Stimulated activated naive CD4-positive, alpha-beta T cell (primary cell): ENCODE measurements at places on chromosomes 7 and 10.
A peak's percentile ranks its signal among the peaks of the same experiment; 100 is the strongest.

GRCh38 chr10:72353028-72353964 is 1.4 kb downstream of the DNAJB12 start:
- DNase-seq, result no peak

GRCh38 chr10:118041316-118041715 is 5.4 kb downstream of the RAB11FIP2 start:
- no peak for DNase-seq

DNA sequence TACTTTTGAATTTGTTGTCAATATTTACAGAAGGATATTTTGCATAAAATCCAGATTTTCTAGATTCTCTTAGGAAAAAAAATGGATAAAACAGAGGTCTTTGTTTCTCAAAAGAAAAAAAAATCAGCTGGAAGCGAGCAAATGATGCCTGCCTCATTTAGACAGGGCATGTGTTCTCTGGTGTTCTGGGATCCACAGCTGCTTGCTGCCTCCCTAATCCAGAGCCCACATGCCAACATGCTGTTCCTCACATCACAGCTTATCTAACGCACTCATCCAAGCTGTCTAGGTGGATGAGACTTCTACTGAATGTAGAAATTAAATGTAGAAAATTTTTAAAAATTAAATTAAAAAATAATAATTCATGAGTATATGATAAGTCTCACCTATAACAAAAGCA is 630.1 kb downstream of the SORCS1 start:
- no peak for DNase-seq

DNA sequence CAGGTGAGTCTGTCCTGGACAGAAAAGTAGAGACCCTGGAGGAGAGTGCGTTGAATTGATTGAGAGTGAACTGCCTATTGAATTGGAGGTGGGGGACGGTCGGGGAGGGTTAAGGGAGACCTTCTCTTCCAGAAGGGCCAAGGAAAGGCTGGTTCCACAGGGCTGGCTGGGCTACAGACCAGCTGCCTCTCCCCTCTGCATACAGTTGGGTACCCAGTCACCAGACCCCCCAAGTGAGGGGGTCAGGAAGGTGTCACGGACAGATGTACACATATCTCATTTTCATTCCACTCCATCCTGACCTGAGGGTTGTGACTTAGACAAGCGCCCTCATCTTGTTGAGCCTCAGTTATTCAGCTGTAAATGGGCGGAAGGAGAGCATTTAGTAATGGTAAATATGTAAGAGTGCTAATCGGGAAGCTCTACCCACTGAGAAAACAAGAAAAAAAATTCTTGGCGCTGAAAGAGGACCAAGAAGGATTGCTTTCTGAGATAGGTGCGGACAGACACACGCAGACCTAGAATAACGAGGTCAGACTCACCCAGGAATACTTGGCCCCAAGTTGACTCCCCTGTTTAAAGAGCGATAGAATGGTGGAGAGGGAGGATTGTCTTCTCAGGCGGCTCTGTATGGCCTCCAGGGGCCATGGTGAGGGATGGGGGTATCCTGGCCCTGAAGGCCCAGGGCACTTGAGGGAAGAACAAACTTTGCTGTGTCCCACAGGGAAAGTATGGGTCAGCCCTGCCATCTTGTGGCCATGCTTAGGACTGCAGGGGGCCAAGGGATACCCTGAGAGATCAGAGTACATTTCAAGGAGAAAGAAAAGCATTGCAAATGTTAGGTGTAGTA is 7.2 kb upstream of the MBL2 start:
- DNase-seq, result no peak

DNA sequence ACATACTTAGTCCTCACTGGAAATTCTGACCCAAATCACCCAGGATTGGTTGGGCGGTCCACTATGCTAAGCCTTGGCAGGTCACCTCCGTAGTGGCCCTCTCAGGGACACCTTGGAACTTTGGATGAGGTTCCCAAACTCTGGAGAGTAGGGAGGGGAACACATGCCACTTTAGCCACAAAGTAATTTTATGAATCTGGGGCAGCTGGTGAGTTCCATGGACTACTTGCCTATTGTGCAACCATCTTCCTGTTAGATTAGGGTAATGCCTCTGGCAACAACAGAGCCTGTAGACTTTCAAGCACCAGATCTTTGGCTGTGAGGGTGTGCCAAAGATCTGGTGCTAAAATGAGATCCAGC is 77.7 kb downstream of the ITGB8 start:
- DNase-seq, result no peak

DNA sequence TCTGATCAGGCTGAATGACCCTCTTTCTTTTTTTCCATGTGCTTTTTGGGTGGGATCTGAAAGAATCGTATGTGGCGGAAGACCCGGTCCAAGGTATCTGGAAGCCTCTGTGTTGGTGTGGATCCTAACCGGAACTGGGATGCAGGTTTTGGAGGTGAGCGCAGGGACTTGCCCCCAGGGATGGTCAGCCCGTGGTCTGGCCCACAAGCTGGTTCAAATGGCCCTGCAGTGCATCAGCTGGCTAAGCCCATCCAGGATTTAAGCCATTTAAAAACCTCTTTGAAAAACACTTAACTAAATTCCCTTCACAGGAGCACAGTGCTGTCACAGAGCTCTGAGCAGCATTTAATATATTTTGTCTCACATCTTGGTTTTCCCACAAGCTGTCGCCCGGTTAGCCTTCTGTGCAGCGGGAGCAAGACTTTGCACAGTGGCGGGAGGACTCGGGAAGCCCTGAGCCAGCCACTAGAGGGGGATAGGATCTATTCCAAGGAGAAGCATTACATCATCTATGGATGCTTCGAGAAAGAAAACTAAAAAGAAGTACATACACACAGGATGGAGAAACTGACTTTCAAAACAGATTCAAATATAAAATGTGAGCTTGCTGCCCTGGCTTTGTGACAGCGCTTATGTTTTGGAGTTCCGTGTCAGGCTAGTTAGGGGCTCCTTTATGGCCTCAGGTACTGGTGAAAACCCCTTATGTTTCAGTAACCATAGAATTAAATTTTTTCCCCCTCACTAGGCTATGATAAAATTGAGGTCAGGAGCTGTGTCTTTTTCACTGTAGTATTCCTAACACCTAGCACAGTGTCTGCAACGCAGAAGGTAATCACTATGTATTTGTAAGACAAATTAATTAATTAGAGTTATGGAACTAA is 11.3 kb downstream of the CPA2 start:
- no peak for DNase-seq

DNA sequence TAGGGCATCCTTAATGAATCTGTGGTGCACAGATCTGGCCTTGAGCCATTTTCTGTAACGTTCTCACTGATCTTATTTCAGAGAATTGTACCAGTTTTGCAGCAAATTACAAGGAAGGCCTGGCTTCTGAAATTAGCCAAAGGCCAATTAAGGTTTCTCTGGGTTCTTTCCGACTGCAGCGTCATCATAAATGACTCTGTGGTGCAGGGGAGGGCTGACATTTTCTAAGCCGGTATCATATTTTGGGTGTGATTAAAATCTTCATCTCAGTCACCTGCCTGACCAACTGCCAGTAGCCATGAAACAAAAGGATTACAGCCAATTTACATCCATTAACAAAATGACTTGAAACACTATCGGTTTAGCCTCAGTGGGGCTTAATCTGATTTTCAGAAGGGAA is 363.7 kb downstream of the ADRA2A start:
- DNase-seq, result no peak

DNA sequence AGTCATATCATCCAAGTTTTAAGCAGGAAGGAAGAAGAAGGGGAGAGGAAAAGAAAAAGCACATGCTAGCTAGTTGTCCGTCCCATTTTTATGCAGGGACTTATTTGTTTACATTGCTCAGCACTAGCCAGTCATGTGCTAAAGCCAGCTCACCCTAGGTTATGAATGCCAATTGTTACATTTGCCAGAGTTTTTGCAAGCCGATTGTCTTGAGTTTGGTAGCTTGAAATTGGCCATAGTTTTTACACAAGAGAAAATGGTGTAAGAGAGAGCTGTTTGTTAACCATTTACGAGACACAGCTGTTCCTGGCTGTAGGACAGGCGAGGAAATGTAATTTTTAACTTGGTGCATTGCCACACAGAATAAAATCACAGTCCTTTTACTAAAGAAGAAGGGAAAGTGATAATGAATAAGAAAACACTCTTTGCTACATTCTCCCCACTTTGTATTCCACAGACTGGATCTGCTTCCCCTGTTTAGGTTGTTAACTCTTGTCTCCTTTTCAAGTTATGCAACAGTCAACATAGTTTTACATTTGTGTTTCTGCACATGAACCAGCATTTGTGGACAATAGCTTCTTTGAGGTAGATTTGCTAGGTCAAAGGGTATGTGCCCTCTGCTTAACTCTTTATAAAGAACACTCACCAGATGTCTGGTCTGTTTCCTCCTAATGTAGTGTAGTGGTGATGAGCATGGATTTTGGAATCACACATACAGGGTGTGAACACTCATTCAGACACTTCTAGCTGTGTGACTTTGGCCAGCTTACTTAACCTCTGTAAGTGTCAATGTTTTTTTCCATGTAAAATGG is 357.2 kb downstream of the LRMDA start:
- no peak for DNase-seq

GRCh38 chr7:41795276-41795833 is 92.5 kb upstream of the INHBA start:
- DNase-seq, result no peak

- DNase-seq, result peak; percentile 31
Measured at GRCh38 chr7:100612730-100613390, 520 bp downstream of the MOSPD3 start.

- no peak for DNase-seq
Measured at GRCh38 chr7:125412890-125413665, 483.5 kb upstream of the POT1 start.

DNA sequence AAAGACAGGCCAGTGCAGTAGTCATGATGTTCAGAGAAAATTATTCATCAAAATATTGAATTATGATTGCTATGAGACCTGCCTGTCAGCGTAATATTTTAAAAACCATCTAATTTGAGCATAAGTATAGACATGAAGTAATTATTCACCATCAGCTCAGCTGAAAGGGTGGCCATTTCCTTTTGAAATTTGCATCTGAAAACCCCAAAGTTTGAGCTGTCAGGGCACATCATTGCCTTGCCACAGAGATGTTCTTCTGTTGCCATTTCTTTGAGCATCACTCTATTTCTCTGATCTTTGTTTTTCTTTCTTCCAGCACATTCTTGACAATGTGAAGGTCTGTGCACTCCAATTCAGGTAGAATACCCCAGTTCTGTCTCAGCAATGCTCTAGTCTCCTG is 147.5 kb upstream of the RHOBTB1 start:
- no peak for DNase-seq

GRCh38 chr10:89062861-89063260 is 72.3 kb downstream of the FAS start:
- no peak for DNase-seq

GRCh38 chr10:28763471-28764170 is 86.3 kb downstream of the BAMBI start:
- DNase-seq, result no peak

DNA sequence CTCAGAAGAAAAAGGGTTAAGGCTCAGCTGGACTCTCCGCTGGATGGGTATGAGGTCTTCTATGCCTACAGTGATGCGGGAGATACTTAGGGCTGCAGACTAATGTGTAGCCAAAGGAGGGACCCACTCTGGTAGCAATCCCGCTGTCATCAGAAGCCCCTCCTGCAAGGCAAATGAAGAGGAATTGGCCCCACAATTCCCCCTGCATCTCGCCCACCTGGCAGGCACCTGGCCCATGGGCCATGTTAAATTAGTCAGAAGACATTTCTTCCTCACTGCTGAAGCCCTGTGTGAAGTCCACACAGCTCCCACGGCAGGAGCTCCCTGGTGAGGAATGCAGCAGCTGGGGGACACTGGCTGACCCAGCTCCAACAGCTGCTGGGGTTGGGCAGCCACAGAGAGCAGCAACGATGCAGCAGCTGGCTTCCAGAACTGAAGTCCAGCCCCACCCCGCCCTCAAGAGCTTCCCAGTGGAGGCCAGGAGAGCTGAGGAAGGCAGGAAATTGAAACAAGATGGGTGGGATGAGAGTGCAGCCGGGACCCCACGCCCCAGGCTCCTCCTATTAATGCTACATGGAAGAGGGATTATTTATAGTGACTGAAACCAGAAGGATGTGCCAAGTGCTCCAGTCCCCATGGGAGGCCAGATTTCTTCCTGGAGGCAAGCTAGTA is 5.5 kb downstream of the VSTM4 start:
- no peak for DNase-seq

DNA sequence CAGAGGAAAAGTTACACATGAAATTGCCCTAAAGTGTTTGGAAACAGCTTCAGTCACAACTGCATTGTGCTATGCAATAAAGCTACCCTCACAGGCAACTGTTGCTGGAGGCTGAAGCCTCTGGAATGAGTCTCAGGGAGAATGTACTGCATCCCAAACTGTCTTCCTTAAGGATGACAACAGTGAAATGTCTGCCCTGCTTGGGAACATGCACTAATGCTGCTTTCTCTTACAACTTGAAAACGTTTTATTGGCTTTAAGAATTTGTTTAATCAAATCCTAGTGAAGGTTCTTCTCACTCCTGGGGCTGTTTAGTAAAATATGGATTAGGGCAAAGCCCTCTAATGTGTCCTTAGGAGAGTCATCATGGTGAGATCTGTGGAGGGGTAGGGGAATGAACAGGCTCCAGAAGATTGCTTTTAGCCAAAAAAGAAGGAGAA is 215.4 kb downstream of the TWIST1 start:
- no peak for DNase-seq

DNA sequence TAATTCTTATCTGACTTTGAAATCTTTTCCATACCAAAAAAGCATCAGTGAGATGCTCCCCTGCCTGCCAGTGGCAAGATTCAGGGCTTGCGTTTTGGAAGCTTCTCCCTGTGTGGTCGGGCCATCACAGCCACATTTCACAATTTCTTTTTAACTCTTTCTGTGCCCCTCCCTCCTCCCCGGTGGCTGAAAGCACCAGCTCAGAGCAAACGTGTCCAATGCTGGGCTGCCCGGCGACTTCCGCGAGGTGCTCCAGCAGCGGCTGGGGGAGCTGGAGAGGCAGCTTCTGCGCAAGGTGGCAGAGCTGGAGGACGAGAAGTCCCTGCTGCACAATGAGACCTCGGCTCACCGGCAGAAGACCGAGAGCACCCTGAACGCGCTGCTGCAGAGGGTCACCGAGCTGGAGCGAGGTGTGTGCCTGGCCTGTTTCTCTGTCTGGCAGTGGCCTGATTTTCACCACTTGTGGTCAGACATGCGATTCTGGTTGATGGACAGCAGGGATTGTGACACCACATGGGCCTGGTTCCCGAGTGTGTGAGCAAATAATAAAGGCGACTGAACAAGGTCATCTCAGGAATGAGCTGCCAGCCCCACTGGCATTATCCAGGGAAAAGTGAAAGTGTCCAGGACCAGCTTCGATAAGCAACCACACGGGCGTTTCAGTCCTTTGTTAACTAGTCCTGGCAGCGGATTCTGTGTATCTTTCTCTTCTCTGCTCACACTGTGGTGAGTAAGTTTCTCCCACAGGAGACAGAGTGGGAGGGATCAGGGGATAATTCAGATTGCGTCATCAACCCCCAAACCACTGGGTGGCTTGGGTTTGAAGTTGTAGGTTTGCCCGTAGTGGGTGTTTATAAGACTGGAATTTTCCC is 2.6 kb downstream of the NPTX2 start:
- DNase-seq, result no peak

GRCh38 chr7:36047091-36047658 is 105.9 kb upstream of the EEPD1 start:
- DNase-seq, result no peak
